ENCODE measurements at places on chromosomes 6 and 20.

DNA sequence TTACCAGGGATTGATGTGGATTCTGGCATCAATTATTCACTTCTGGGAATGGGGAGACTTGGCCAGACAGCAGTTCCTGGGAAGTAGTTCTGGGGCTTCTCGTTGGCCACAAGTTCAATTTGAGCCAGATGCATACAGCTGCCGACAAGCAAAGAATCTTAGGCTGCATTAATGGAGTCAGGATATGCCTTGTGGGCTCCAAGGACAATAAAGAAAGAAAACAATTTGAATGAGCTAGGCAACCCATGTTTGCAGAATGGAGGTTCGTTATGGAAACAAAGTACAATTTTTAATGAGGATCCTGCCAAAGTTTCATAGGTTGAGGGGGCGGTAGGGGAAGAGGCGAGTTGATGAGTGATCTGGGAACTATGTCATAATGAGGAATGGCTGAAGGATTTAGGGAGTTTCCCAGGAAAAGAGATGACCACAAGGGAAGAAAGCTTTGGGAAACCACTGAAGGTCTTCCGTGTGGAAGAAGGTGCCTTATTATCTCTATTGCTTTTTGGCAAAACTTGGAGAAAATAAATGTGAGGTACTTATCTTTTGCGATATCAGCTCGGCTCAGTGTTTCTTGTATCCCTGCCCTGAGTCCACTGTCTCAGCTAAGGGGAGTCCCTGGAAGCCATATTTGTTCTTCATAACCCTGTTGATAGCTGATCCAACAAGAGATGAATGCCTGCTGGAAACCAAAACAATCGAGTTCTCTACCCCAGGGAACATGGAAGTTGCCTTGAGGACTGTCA lies 181.0 kb upstream of the ZNF217 start:
- DNase-seq, result no peak

DNA sequence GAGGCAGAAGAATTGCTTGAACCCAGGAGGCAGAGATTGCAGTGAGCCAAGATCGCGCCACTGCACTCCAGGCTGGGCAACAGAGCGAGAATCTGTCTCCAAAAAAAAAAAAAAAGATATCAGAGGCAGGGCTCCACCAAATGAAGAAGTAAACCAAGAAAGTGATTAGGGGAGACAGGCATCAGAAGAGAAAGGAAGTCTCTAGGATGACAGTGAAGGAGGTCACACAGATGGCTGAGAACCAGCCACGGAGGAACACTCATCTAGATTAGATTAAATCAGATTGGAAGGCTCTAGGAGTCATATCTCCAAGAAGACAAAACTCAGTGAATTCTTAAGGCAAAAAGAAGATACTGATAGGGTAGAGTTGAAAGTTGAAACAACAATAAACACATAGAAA lies 102.2 kb upstream of the CCDC28A start:
- no peak for DNase-seq

DNA sequence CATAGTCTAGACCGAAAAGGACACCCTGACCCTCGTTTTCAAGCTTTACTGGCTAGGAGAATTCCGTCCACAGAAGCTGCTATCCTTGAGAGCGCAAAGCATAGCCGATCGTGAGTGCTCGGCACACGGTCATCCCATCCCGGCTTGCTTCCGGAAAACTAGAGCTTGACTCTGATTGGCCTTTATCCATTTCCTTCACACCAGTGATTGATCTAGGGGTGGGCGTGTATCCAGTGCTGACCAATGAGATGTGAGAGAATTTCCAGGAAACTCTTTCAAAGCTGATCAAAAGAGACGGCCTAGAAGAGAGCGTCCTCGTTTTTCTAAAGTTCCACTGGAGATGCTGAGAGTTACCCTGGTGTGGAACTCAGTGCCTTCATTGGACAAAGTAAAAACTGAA lies 41.0 kb upstream of the NFATC2 start:
- no peak for DNase-seq

DNA sequence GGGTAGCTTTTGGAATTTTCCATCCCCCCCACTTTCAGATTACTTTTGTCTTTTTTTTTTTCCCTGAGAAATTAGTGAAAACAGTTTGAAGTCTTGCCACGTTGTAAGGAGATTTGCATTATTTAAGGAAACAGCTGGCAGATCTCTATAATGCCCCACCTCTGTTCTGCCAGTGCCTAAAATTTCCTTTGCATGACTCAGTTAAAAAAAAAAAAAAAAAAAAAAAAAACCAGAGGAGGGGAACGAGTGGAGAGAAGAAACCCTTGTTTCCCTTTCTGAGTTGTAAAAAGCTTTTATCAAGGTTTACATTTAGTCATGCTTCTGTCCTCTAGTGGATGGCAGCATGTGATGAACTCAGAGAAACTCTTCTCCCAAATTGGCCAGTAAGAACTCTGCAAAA lies 33.5 kb downstream of the CARMIL1 start:
- no peak for DNase-seq

- no peak for DNase-seq
Observed at GRCh38 chr20:59159091-59159490, 4.5 kb upstream of the ZNF831 start.

DNA sequence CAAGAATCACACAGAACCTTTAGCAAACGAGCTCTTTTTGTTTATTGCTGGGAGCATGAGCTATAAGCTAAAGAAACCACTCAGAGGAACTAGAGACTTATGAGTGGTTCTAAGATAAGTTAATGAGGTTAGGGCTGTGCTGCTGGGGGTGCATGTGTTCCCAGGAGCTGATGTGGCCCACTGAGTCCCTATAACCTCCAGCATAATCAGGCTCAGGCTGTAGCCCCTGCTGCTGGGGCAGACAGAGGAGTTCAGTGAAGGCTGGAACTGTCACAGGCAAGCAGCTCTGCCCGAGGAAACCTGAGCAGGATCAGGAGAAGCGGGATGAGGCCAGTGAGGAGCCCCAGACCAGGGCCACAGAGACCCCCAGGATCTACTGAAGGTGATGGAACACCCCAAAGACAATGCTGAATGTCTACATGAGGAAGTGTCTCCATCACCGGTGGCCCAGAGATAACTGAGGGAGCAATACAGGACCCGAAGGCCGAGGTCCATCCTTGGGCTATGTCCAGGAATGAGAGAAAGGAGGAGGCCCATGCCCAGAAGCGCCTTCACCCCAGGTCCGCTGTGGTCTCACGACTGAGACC lies 17.3 kb downstream of the TUBB2B start:
- no peak for DNase-seq

- DNase-seq, result no peak
Observed at GRCh38 chr6:149551920-149552319, 6.1 kb upstream of the PPIL4 start.

DNA sequence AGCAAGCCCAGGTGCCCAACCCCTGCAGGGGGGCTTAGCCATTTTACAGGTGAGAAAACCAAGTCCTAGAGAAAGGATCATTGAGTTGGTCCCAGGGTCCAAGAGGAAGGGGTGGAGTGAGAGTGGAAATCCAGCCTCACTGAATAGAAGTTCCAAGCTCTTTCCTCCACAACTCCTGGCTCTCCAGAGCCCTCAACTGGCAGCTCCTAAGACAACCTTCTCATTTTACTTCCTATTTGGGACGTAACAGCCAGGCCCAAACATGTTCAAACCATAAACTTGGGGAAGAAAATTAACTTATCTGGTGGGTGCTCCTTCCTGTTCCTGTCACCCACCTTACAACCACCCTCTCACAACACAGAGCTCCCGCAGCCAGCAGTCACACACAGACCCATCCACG lies 57.9 kb downstream of the PRND start:
- no peak for DNase-seq

DNA sequence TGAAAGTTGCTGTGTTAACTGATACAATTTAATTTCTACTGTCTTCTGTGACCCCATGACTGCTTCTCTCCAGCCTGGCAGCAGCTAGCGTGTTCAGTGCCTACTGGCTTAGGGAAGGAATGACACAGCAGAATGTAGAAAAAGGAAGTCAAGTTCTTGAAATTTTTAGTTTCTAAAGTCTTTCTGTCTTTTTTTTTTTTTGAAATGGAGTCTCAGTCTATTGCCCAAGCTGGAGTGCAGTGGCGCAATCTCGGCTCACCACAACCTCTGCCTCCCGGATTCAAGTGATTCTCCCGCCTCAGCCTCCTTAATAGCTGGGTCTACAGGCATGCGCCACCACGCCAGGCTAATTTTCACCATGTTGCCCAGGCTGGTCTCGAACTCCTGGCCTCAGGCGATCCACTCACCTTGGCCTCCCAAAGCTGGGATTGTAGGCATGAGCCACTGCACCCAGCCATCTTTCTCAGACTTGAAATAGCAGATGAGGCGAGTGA lies 39.3 kb downstream of the PCNA start:
- no peak for DNase-seq

DNA sequence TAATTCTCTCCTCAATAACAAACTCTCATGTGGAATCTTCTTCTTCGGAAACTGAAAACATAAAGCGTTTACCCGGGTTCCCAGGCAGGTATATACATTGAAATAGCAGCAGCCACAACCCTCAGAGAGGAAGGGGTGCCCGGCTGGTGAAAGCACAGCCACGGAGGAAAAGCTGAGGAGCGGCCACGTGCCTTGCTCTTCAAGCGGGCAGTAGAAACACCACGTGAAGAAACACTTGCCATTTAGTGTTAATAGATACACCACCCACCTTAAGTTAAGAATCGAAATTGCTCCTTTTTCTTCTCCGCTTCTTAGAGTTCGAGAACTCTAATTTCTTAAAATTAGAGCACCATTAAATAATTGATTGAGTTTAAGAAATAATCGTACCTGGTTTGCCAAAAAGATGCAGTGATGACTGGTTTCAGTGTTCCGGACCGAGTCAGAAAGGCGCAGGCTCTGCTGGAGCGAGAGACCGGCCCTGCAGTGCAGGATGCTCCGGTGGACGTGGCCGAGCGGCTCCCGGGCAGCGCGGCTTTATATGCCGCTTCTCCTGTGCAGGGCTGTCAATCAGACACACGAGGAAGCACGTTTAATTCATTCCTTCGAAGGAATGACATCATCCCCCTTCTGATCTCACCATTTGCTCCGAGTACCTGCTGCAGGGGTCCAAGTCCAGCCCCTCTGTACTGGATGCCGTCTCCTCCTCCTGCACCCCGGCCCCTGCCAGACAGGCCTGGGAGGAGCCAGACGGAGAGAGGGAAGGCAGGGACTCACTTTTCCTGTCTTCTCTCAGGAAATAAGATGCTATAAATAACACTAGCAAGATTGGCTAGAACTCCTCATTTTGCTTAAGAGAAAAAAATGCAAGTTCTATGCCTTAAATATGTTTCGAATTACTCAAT lies at the start of gene THBS2:
TSS of gene THBS2 (minus strand) at position 510 of the 902 bp plus-strand sequence. CDS start 3,062 bp downstream, outside the sequence.
- DNase-seq, result no peak

DNA sequence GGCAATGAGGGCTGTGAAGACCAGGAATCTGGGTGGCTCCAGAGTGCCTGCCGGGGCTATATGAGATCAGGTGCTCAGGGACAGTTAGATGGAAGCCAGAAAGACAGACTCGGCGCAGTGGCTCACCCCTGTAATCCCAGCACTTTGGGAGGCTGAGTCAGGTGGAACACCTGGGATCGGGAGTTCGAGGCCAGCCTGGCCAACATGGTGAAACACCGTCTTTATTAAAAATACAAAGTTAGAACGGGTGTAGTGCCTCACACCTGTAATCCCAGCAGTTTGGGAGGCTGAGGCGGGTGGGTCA lies 43.4 kb downstream of the BCAS4 start:
- no peak for DNase-seq

DNA sequence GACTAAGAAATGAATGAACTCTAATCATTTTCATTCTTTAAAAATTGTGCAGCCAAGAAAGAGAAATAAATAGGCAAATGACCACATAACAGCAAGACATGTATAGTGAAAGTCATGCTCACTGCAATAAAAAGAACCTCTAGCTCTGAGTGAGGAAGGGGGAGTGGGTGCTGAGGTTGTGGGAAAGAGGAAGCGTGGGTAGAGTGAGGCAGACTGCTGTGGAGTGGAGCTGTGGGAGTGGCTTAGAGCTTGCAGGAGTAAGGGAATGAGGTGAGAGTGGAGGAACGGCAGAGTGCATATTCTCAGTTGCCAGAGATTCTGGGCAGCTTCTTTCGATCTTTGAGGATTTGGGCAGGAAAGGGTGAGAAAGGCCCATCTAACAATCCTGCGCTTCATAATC lies 10.4 kb downstream of the DEFB129 start:
- peak; percentile 7 for DNase-seq

GRCh38 chr20:1536893-1537730 lies 20.4 kb downstream of the SIRPD start:
- no peak for DNase-seq

DNA sequence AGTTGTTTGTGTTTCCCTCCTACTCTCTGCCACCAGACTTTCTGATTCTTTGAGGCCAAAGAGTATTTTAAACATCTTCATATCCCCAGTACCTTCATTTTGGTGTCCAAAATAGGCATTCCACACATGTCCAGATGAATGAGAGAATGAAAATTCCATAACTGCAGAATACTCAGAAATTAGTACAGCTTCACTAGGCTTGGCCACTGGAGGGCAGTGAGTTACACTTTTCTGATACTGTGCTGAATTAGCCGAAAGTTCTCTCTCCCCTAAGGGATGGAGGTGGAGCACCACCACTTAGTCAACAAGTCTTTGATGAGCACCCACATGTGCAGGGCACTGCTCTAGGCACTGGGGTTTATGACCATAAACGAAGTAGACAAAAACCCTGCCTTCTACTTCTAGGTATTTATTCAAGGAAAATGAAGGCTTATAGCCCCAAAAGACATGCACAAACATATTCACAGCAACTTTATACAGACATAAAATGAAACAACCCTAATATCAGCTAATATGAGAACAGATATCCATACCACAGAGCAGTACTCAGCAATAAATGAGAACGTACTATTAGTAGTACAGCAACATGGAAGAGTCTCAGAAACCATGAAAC lies 46.1 kb upstream of the TMEM217 start:
- no peak for DNase-seq

DNA sequence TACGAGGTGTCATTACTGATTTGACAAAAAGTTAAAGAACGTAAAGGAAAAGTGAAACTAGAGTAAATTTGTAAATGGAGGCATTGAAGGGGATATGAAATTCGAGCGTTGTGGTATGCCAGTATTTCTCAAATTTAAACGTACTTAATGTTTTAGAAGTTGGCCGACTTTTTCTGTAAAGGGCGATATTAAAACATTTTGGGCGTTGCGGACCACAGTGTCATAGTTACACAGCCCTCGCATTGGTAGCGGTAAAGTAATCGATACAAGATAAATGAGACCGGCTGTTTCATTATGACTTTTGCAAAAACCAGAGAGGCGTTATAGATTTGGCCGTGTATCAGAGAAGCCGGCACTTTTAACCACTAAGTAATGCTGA lies 39.6 kb downstream of the OR2B2 start:
- no peak for DNase-seq

- DNase-seq, result no peak
Observed at GRCh38 chr6:45387236-45387635, 9.5 kb upstream of the SUPT3H start.
